Uterus (tissue), 4 donors: ENCODE measurements at places on chromosomes 1 and 21.

DNA sequence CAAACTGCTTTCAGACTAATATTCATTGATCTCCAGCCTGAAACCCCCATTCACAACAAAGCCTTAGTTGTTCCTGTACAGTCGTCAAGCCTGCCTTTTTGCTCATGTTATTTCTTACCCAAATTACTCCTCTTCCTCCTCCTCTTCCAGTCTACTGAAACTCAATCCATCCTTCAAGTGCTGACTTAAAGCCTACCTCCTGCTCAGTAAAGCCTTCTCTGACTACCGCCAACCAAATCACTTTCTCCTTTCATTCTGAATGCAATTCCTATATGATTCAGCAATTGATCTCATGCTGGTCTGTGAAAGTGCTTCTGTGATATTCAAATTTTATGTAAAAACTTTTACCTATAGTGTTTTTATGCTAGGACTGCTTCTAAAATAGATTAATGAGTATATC lies 18.6 kb downstream of the TAF5L start:
- DNase-seq, result no peak

DNA sequence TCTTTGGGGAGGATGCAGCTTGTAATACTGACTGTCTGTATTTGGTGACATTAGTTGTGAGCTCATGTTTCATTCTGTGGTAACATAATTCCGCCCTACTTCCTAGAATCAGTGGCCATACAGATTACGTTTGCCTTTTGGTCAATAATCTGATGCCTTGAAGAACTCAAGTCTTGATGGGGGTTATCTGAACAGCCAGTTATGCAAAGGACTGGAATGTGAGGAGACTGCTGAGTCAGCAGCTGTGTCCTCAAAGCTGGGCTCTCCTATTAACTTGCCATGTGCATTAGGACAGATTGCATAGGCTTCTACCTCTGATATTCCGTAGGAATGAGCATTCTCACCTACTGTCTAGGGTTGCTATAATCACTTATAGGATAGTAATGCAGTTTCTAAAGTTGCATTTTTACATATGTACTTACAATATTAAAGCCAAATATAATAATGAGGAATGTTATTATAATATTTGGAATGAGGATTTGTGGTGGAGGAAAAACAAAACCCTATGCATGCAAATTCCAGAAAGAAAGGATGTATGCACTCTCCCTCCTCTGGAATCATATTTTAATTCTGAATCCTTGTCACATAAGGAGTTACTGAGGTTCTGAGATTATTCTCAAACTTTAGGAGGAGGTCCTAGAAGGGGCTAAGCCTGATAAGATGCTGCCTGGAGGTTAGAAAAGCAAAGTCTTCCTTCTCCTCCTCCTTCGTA lies 116.0 kb downstream of the NOS1AP start:
- no peak for DNase-seq

DNA sequence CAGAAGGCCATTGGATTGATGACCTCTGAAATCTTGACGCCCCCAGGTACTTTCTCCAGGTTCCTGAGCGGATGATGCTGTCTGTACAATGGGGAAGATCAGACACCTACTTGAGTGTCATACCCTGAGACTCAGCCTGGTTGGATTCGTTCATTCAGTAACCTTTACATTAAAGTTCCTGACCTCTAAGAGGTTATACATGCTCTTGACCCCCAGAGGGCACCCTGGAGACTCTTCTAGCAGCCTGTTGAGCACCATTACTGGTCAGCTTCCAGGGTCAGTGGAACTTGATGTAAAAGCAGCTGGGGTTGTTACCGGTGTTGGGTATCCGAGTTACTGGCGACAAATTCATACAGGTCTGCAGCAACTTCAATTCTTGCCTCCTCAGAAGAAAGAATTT lies 114.3 kb upstream of the ZNF678 start:
- no peak for DNase-seq

DNA sequence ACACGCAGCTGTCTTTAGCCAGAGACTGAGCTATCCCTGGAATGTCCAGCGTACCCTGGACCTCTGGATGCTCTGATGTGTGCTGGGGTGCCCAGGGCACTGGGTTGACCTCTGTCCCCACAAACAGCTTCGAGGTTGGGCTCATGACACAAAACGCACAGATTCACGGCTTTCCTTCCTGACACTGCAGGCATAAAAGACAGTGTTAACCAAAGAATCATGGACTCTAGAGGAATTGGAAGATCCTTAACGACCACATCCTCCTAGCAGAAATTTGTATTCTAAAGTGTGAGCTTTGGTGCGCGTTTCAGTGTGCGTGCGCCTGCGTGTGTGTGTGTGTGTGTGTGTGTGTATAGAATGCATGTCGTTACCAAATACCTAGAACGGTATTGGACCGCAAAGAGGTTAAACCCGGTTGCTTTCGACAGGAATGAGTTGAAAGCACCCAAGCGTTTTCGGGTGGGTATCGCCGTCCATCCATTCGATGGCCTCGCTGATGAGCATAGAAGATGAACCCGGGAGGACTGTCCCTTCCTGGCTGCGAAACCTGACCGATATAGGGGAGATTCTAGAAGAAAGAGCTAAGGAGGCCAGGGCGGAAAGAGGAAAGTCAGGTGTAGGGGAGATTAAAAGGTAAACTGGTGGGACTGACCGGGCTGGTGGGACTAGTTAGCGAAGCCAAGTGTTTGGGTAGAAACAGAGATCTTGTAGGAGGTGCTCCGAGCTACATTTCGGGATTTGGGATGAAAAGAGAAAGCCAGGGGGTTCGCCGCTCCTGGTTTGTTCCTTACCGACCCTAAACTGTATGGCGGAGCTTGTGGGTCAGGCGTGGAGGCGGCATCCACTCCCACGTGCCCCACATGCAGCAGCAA lies 6.8 kb upstream of the LHX9 start:
- DNase-seq, result no peak

DNA sequence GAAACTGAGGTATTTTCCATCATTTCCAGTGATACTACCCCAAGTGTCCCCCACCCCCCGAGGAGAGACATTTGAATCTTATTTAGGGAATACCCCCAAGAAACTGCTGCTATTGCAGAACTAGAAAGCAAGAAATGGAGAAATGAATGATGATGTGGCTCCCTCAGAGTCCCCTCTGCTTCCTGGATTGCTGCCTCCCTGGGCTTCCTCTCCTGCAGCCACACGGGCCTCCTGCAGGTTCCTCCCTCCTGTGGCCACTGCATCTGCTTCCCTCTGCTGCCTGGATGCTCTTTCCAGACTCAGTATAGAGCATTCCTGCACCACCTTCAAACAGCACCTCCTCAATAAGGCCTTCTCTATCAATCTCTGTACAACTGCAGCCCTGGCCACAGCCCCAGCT lies 69.3 kb downstream of the SLC25A24 start:
- DNase-seq, result no peak
